ENCODE measurements at places on chromosomes 6 and 20.

DNA sequence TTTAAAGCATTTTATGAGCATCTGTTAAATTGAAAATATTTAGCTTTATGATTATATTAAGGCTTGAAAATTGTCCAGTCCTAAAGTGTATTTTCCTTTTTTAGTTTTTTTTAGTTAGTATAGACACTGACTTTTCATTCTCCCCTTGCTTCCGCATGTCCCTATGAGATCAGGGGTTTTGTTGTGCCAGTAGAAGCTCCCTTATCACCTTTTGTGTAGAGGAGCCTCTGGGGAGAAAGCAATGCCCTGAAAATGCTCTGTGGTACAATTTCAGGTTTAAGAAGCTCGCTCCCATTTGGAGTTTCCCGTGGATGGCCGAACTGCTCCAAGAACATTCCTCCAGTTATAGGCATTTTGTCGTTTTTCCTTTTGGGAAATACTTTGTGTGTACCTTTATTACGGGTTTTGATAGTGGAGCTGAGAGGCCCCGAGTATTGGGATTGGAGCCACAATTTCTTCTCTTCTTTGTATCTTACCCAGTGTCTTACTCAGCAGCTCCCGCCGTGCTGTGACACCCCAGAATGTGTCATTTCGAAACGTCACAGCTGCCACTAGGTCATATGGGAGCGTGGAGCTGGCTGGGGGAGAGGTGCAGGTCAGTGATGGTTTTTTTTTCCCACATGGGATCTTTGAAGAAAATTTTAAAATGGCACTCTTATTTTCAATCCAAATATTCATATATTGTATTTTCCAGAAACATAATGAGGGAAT lies 49.9 kb downstream of the RPRD1B start:
- no peak for DNase-seq

GRCh38 chr6:162068340-162068739 lies 659.2 kb downstream of the PRKN start:
- DNase-seq = no peak

DNA sequence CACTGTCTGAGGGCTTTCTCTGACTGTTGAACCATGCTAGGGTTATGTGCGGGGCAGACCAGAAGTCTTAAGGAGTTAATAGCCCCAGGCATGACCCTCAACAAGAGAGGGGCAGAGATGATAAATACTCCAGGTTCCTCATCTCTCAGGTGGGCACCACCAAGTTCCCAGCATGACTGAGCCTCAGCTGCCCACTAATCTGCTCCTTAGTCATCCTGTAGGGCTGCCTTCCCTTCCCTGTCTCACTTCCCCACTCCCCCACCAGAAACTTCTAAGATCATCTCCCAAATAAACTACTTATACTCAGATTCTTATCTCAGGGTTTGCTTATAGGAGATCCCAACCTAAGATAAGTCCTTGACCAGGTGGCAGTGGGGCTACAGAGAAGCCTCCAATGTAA lies 137.2 kb upstream of the PRND start:
- DNase-seq = no peak

- peak; percentile 85 for DNase-seq
These were observed at the start of gene ZSCAN23 for GRCh38 chr6:28443112-28443773. Gene ZSCAN23 (minus strand): TSS chr6:28443491. CDS start chr6:28436266, 7,225 bp downstream.

GRCh38 chr6:76026101-76026500 lies 46.4 kb downstream of the IMPG1 start:
- DNase-seq = no peak

GRCh38 chr20:14446446-14446845 lies 109.0 kb upstream of the FLRT3 start:
- DNase-seq = no peak

GRCh38 chr20:59305908-59306655 lies 5.7 kb downstream of the EDN3 start:
- no peak for DNase-seq

DNA sequence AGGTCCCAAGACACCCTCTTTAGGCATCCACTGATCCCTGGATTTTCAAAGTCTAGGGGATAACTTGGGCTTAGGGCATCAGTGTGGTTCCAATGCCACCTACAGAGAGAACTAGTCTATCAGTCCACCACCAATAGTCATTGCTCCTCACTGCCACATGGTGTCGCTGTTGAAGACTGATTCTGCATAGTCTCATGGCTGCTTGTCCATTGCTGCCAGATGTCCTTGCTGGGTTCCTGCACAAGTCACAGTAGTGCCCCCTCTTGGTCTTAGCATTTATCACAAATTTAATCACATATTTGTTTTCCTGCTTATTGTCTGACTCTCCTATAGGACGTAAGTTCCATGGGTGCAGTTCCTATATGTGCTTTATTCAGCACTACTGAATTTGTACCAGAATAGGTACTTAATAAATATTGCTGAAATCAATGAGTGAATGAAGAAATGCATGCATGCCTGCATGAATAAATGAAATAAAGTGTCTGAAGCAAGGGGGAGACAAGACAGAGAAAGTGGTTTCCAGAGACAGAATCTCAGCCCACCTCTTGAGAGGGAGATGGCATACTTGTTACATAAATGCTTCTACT lies 45.9 kb upstream of the RALY start:
- no peak for DNase-seq

DNA sequence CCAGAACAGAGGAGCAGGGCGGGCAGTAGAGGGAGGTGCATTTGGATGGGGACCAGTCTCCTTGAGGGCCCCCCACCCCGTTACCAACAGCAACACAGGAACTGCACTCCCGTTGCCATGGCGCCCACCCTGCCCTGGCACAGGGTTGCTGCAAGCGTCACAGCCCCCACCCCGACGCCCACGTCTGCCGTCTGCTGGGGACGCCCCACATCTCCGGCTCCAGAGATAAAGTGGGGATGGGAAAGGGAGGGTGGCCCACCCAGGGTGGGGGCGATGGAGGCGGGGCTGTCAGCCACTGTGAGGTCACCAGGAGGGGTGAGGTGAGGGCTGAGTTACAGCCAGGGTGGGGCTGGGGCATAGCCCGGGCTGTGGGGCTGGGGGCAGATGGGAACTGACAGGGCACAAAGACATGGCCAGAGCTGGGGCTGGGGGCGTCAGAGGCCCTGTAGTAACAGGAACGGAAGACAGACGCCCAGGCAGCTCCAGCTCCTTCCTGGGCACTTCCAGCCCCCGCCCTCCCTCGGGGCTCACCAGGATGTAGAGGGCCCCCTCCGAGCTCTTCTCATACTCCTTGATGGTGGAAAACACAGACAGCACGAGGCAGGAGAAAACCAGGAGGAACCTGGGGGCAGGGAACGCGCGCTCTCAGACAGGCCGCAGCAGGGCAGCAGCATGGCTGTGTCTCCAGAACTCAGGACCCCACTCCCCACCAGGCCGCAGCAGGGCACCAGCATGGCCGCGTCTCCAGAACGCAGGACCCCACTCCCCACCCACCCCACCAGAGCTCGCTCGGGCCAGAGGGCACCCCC lies 26.0 kb downstream of the KCNQ2 start:
- no peak for DNase-seq

DNA sequence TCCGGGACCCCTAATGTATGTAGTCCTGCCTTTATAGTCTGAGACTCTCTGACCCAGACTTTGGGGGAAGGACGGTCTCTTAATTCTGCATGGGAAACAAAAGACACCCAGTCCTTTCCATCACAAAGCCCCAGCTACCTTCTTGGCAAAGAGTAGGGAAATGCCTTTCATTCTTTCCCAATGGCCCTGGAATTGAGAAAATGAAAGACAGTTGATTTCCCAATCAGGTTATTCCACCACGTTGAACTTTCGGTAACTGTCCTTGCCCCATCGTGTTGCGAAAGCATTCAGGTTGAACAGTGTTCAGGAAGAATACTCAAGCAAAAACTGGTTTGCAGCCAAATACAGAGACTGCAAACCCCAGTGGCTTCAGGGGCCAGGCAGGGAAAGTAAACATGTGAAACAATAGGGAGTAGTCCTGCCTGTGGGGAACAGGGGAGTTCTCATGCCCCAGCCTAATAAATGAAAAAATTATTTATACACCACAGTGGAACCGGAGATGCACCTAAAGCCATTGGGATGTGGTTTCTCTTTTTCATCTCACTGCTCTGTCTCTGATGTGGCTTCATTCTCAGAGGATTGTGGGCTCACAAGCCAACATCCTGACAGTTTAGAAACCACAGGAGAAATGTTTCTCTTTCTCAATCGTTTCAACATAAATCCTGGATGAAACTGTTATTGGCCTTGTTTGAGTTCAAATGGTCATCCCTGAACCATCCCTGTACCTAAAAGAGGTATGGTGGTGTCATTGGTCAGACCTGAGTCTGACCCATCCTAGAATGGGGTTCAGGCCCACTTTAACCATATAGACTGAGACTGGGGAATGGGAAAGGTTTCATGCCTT lies 44.2 kb upstream of the SLC9A8 start:
- peak; percentile 22 for DNase-seq

DNA sequence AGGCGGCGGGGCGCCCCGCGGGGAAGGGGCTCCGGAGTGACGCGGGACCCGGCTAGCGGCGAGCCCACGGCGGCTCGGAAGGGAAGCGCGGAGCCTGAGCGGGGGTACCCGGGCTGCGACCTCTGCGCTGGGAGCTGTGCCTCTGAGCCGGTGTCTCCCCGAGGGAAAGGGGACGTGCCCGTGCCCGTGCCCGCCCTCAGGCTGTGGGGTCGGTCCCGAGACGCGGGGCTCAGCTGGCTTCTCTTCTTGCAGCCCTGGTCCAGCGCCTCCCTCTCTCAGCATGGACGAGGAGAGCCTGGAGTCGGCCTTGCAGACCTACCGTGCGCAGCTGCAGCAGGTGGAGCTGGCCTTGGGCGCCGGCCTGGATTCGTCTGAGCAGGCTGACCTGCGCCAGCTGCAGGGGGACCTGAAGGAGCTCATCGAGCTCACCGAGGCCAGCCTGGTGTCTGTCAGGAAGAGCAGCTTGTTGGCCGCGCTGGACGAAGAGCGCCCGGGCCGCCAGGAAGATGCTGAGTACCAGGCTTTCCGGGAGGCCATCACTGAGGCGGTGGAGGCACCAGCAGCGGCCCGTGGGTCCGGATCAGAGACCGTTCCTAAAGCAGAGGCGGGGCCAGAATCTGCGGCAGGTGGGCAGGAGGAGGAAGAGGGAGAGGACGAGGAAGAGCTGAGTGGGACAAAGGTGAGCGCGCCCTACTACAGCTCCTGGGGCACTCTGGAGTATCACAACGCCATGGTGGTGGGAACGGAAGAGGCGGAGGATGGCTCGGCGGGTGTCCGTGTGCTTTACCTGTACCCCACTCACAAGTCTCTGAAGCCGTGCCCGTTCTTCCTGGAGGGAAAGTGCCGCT lies 686 bp downstream of the ZGPAT start:
- no peak for DNase-seq

- DNase-seq = no peak
These were observed 132.4 kb downstream of the BMP7 start for GRCh38 chr20:57133926-57134650.

DNA sequence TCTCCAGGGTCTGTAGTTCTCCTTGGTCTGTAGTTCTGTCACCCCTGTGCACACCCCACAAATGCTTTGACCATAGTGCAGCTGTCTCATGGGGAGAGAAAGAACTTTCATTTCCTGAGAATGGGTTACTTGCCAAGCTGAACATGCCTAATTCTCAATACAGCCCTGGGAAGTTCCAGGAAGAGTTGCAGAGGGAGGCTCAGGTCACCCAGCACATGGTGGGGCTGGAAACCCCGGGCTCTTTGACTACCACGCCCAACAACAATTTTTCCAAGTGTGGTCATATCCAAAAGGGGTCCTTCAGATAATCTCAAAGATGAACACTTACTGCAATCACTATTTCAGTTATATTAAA lies 2.2 kb upstream of the PTPRA start:
- DNase-seq = no peak

DNA sequence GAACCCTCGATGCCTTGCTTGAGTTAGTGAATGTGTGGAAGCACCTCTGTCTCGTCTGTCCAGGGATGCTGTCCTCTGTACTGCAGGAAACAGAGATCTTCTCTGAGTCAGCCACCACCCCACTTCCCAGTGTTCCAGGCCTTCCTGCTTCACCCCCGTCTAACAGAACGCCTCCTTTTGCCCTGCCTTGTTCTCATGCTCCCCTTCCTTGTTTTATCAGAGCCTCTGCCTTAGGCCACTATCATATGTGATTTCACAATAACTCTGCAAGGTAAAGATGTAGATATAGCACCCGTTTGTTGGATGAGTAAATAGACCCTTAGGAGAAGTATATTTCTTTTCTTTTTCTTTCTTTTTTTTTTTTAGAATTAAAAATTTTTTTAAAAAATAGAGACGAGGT lies 106.7 kb upstream of the CLDN20 start:
- no peak for DNase-seq

DNA sequence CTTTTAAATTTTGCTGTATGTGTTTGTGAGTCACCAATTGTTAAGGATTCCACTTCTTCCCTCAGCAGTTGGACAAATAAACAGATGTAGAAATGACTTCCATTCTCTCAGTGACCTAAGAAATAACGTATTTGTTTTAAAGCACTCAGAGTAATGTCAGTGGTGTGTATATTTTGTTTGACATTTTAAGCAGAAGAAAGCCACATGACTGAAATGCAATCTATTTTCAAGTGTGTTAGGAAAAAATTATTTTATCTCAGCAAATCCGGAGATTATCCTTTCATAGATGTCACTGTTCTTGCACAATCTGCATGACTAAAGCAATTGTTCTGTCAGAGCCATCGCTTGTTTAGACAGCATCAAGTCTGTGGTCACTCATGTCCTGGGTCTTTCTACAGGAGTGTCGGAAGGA lies 77.1 kb downstream of the JAG1 start:
- DNase-seq = no peak

DNA sequence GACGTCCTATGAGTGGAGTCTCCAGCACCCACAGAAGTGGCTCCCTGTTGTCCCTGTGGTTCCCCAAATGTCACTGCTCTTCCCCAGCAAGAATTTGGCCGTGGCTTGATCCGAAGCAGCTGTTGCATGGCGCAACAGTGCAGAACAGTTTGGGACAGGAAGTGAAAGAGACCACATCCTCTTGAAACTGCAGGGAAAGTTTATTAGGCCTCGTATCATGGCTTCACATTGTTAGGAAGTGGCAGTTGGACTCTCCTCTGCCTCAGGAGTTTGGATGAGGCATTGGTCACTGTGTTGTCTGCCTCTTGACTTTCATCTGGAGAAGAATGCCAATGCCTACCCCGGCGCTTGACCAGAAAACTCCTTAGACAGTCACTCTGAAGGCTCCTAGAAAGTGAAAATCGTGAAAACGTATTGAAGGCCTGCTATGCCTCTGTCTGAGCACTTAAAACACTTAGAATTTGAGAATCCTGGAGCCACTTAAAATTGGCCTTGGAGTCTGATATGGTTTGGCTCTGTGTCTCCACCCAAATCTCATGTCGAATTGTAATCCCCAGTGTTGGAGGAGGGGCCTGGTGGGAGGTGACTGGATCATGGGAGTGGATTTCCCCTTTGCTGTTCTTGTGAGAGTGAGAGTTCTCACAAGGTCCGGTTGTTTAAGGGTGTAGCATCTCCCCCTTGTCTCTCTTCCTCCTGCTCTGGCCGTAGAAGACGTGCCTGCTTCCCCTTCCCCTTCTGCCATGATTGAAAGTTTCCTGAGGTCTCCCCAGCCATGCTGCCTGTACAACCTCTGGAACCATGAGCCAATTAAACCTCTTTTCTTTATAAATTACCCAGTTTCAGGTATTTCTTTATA lies 334.9 kb upstream of the JARID2 start:
- DNase-seq = no peak

Measured in activated T-cell treated with anti-CD3 and anti-CD28 coated beads, Interleukin-2, amount 50 U/mL, for 1 hour (primary cell).